ENCODE measurements at places on chromosomes 13 and 19.

GRCh38 chr13:42380420-42381164 lies 108.6 kb downstream of the AKAP11 start:
- no peak for DNase-seq

DNA sequence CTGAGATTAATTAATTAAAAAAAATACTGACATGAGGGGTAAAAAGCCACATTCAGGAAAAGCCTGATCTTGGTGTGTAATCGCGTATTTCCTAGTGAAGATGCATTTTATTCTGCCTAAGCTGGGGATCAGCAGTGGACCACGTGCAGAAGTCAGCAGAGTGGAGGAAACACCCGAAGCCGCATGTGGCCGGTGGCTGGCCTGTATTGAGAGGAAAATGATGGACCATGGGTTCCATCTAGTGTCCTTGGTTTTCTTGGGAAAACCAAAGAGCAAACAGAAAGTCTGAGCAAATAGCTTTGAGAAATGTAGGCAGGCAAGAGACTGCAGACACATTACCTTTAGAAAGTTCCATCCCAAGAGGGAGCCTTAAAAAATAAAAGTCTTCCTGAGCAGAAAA lies 23.7 kb upstream of the SHISA2 start:
- no peak for DNase-seq

DNA sequence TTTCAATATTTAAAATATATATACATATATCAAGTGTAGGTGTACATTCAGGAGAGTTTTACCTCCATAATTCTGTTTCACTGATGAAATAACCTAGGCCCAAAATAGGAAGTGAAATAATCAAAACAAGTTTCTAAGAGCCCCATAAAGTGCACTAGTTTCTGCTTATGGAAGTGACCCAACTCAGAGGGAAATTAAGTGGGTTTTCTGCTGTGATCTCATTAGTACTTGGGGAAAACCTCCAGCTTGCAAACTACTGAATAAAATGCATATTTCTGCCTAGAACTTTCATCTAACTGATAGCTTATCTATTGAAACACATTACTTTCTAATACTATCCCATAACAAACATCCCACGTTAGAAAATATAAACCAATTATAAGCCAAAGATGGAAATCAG lies 45.4 kb upstream of the MIR17HG start:
- no peak for DNase-seq

DNA sequence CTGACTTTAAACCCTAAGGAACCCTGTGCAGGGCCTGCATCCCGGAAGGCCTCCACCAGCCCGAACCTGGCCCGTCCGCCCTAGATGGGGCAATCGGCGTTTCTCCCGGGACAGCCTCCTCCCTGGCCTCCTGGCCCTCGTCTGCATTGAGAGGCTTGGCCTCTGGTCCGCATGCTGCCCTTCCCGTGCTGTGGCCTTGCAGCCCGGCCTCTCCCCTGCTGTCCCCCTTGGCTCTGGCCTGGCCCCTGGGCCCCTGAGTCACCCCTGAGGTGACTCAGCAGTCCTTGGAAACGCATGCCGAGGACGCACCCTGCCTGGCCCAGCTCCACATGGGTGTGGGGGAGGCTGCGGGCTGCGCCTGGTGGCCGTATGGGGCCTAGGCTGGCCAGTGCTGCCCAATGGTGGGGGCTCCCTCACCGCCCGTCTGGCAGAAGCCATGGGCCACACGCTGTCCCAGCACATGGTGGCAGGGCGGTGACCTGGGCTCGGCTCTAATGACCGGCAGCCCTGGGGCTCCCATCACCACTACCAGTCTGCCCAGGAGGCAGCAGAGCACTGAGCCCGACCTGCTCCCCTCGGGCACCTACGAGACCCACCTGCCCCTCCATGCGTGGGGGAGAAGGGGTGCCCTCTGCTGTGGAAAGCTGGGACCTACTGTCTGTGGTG lies 25.7 kb downstream of the SH3GL1 start:
- no peak for DNase-seq

GRCh38 chr13:94711561-94712286 lies 621 bp downstream of the SOX21 start:
- no peak for DNase-seq

DNA sequence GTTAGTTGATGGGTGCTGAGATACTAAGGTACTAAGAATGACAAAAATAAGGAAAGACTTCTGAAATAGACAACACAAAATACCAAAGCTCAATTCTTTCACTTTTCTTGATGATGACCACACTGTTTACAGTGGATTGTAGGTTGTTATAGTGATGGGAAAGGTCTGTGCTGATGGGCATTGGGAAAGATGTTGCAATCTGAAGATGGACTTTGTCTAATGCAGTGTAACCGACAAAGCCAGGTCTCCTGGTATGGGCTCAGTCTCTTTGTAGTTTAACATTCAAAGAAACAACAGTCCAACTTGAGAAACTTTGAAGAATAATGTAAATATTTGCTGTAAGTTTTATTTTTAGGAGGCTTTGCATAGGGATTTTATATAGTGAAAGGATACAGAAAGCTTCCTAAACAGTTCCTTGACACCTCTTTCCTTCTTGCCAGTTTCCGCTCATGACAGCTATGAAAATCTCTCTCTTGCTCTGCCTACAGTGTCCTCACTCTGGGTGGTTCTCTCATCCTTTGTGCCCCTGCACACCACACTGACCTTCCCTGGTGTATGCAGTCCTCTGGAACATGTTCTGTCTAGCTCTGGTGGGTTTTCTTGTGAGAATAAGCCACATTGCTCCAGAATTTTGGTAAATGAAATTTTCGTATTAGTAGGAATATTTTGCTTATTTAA lies 172.2 kb downstream of the KCNRG start:
- no peak for DNase-seq

DNA sequence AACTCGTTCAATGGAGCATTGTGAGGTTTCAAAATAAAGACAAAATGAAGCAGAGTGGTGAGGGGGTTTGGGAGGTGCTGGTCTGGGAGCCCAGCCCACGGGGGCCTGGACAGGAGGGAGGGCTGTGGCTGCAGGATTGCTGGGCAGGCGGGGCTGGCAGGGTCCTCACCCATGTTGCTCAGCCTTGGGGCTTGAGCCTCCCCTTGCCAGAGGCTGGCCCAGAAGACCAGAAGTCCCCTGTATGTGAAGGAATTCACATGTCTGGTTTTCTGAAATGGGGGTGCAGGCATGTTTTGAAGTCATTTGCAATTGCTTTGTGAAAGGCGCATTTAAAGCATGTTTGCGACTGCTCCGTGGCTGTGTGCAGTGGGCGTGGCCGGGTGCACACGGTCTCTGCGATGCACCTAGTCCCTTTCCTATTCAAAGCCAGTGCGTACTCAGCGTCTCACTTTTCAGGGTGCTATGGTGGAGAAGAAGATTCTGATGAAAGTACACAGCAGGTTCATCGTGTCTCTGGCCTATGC lies 2.3 kb downstream of the GRK1 start:
- no peak for DNase-seq

DNA sequence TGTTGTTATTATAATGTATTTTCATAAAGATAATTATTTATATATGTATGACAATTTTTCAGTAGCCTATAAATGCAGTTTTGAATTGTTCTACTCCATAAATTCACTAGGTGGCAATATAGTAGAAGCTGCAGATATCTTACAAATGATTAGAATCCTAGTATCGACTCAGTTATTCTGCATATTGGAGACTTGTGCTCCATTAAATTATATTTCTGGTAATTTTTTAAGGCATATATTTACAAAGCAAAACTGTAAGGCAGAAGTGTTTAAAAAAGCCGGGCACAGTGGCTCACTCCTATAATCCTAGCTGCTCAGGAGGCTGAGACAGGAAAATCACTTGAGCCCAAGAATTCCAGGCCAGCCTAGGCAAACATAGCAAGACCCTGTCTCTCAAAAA lies 58.7 kb downstream of the DPY19L3 start:
- DNase-seq: no peak

Data from activated T-helper 1 cell treated with Interleukin-2 at 50 U/mL for 16 hours (primary cell).